Thyroid gland (tissue), 4 donors: ENCODE measurements at places on chromosomes 11 and 22.
A peak's percentile ranks its signal among the peaks of the same experiment; 100 is the strongest.

DNA sequence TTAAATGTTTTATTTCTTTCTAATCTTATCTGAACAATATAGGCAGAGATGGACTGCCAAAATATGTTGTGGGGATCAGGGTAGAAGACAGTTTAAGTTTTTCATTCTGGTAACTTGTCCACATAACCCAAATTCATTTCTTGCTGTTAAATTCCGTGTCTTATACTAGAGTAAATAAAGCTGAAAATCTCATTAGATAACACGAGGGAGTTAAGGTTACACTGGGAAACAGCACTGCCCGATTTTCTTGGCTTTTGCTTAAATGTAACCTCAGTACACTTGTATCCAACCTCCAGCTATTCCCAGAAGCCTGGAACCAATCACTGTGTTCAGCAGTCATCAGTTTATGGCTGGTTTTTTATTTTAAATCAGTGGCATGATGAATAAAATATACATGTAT, 48.2 kb downstream of the MICAL3 start:
- DNase-seq, result no peak

GRCh38 chr22:39545386-39546365, 13.1 kb upstream of the RPS19BP1 start:
- DNase-seq, result peak; percentile 70

GRCh38 chr11:74325649-74326645, 14.5 kb upstream of the P4HA3 start:
- peak; percentile 92 for DNase-seq

DNA sequence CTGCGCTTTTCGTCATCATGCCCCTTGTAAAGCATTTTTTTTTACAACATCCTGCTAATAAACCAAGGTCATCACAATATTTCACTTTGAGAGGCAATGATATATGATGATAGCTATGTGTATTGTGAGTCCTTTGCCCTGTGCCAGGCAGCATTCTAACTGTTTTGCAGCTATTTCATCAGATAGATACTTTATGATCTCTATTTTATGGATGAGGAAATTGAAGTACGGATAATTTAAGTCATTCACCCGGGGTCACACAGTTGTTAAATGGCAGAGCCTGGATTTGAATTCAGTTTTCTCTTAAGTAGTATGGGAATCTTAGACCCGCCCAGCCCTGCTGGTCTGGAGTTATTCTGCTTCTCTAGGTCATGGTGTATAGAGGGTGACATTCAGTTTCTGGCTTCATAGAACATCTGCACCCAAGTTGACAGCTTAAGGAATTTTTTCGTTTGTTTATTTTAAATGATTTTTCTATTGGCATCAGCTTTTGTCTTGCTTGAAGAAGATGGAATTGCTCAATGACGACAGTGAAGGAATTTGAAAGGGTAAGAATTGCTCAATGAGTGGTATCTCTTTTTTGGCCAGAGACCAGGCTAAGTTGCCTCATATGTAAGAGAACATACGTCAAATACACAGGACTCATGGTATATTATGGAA, 926 bp downstream of the PRR5L start:
- no peak for DNase-seq

- DNase-seq, result no peak
Observed at GRCh38 chr11:61503135-61503770, 5.3 kb upstream of the LRRC10B start.

- no peak for DNase-seq
Observed at GRCh38 chr11:117940736-117941135, 11.5 kb upstream of the TMPRSS13 start.

GRCh38 chr11:59854871-59855270, 9.6 kb upstream of the CBLIF start:
- DNase-seq, result no peak

- DNase-seq, result no peak
Observed at GRCh38 chr11:73525611-73526010, 72.3 kb downstream of the FAM168A start.

GRCh38 chr11:86482692-86483091, 108.0 kb downstream of the CCDC81 start:
- DNase-seq, result no peak

DNA sequence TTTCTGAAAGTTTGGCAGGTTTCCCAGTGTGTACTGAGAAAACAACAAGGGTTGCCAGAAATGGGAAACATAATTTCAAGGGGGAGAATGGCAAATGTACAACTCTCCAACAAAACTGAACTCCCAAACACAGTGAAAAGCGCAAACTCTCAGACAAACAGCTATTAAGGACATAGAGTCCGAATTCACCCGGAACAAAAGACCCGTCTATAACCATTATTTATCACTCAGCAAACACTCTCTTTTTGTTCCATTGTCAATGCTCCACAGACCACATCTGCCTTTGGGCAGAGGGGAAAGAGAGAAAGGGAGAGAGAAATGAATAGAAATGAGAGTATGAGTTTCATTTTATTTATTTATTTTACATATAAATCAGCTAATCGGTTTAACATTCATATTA, 21.7 kb downstream of the KIRREL3 start:
- no peak for DNase-seq

DNA sequence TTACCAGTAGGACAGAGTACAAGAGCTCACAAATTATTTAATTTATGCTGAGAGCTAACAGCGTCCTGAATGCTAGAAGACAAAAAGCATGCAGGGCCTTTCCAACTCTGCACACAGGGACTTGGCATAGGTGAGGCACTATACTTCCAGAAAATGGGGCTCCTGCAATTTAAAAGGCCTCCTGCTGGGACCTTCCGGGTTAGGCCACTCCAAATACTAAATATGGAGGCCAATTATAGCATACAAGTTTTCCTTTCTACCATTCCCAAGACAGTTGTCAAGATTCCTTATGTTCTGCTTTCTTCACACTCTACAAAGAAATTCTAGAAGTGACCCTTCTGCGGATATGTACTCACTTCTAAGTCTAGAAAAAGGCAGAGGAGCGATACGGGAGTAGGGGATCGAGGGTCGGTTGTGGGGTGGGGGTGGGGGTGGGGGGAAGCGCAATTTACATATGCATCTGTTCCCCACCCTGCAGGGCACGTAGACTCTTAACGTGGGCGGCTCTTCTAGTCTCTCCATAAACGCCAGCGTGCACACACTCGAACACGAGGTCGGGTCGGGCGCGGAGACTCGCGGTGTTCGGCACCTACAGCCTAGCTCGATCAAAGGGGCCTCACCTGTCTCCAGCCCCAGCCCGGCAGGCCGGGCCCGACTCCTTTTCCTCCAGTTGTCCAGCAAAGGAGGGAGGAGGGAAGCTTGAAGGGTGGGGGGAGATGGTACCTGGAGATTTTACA, 728 bp downstream of the DCUN1D5 start:
- DNase-seq, result peak; percentile 39

- DNase-seq, result no peak
Observed at GRCh38 chr11:29914203-29914930, 102.5 kb downstream of the KCNA4 start.
